GM23248 (cell line): ENCODE measurements at places on chromosomes 7 and 10. TPM values are rescaled to one million over a fixed set of nuclear protein-coding genes. Genes with fewer than 3 reads are reported as not detected.

DNA sequence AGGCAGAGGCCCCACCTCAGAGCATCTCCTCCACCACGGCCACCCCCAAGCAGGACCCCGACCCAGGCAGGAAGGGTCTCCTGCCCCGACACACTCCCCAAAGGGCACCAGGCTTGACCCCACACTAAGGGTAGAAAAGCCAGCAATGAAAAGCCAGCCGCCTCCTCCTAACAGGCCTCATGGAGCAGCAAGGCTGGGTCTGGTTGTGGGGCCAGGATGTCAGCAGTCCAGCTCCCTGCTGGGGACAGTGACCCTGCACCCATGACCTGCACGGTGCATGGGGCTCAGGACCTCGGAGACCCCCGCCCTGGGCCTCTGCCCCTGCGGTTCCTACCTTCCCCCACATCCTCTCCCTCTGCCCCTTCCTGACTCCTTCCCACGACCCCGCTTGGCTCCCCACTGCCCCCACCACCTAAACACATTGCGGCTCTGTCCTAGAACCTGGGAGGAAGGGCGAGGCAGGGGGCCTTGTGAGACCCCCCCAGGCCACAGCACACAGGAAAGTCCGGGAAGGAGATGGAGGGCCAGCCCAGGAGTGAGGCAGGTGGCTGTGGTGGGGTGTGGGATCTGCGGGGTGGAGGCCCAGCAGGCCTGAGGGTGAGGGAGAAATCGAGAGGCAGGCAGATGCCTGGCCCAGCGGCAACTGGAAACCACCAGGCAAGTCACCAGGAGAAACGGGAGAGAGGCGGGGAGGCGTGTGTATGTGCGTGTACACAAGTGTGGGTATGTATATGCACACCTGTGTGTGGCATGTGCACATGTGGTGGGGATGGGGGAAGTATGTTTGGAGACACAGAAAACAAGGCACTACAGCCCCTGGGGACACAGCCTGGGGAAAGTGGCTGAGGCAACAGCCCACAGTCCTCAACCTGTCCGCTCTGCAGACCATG is 229.9 kb downstream of the MAD1L1 start:
- no peaks in the 10 kb centered on the region for H3K27me3 ChIP-seq
- no peak for DNase-seq
- no peaks in the 10 kb centered on the region for H3K4me1 ChIP-seq
- no peak overlapping the region for H3K27ac ChIP-seq
- no peak overlapping the region for H3K4me3 ChIP-seq

DNA sequence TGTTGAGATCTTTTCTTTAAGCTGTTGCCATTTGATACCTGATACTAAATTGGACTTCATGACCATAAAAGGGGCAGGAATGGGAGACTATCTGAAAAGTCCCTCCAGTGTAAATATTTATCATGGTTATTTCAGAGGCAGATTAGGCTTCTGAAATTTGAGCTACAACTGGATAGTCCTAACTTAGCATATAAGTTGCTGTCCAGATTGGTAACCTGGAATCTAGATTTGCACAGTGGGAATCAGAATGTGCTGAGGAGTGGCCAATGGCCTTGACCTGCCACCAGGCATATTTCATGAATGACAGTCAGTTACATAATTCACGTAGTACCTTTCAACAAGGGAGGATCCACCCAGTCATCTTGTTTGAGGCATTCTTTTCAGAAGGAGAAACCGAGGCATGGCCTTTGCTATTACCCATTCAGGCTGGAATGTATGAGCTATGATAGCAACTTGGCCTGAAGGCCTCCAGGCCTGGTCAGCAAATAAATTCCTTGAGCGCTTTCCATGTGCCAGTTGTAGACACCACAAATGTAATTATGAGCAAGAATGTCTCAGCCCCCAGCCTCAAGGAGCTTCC is 80.0 kb downstream of the EEPD1 start:
- no peak overlapping the region for H3K27ac ChIP-seq
- no peaks in the 10 kb centered on the region for H3K4me1 ChIP-seq
- no peak for DNase-seq
- H3K27me3 ChIP-seq, result no peaks in the 10 kb centered on the region
- H3K4me3 ChIP-seq, result no peak overlapping the region
- no peaks in the 10 kb centered on the region for H3K36me3 ChIP-seq

DNA sequence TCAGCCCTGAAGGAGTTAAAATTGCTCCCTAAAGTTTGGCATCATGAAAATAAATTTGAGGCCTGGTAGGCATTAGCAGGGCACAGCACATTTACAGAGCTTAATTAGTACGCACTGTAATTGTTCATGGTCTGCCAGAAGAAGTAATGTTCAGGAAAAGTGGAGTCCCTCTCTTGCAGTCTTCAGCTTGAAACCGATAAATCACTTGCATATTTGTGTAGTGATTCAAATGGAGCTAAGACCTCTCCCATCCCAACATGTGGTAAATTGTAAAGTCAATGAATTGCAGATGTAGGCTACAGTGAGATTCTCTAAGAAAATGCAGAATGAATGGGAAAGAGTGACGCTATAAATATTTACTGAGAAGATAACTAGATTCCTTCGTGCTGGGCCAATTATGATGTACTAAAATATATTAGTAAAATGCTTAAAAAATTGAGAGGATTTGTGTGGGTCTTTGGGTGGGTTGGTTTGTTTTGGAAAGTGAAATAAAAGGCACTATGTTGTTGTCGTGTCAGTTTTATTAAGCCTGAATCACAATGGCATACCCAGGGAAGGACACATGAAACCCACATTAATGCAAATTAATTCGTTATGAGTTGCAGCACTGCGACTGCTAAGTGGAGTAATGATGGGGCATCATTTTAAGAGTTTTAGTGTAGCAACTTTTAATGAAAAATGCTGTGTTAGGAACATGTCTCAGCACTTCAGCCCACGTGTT is 8.4 kb downstream of the TCF7L2 start:
- peak overlapping the region; percentile 88 for H3K4me3 ChIP-seq
- peaks cover 75% of the 10 kb centered on the region for H3K4me1 ChIP-seq
- H3K27me3 ChIP-seq, result no peaks in the 10 kb centered on the region
- H3K27ac ChIP-seq, result peak overlapping the region; percentile 92
- peak; percentile 94 for DNase-seq

GRCh38 chr10:6171881-6172695 is 30.6 kb upstream of the PFKFB3 start:
- no peaks in the 10 kb centered on the region for H3K27me3 ChIP-seq
- peak; percentile 98 for DNase-seq
- peak overlapping the region; percentile 29 for H3K27ac ChIP-seq
- H3K4me3 ChIP-seq, result peak overlapping the region; percentile 31; the same call in 1 of the 2 replicates

ABCB4 gene
- 0.73 and 0.77 TPM in 2 replicates for polyA plus RNA-seq
